SW 1271 (cell line): ENCODE measurements at places on chromosomes 7 and 10.

- DNase-seq = no peak
Observed at GRCh38 chr7:101137651-101138212, 10.8 kb downstream of the SERPINE1 start.

- no peak for DNase-seq
Observed at GRCh38 chr10:47331954-47332353, 9.7 kb downstream of the GDF2 start.

DNA sequence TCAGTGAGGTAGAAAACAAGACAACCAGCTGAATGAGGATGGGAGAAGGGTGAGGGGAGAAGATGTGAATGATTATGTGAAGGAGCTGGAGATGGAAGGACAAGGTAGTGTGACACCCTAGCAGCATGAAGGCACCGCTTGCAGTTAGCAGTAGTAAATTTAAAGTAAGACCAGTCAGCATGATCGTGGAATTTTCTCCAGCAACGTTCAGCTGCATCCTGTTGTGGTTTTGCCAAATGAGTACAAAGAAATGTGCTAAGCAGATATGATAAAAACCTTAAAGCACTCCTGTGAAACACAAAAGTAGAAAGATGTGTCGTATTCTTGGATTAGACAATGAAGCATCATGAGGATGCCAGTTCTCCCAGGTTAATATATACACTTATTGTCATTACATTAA, 34.1 kb upstream of the IFRD1 start:
- no peak for DNase-seq

- no peak for DNase-seq
Observed at GRCh38 chr7:152395112-152395511, 40.7 kb downstream of the KMT2C start.

GRCh38 chr7:129684777-129685176, 73.3 kb downstream of the NRF1 start:
- DNase-seq = no peak

DNA sequence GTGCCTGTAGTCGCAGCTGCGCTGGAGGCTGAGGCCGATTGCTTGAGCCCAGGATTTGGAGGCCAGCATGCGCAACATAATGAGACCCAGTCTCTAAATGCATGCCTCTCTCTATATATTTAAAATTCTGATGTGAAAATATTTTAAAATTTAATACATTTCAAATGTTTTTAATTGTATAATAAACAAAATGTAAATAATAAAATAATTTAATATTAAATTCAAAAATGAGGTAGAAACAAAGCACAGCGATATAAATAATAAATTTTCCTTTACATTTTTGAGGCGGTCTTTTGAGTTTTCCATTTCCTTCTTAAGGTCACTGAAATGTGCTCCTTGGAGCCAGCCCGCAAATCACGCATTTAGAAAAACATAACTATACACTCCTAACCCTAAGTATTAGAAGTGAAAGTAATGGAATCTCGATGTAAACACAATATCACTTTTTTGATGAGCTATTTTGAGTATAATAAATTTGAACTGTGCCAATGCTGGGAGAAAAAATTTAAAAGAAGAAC, 523 bp upstream of the CDK1 start:
- no peak for DNase-seq

GRCh38 chr7:11474902-11475585, 357.0 kb downstream of the THSD7A start:
- DNase-seq = no peak

DNA sequence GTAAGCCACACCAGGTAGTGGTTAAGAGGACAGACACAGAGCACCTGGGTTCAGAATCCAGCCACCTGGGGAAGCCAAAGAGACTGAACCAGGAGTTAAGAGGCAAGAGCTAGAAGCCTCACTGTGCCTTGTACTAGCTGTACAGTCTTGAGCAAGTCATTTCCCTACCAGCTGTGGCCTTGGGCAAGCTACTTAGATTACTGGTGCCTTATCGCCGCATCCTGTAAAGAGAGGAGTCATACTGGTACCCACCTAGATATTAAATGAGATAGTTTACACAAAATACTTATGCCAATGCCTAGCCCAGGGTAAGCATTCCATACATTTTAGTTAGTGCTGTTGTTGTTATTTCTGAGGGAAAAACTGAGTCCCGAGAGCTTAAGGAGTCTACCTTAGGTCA, 47.7 kb downstream of the HABP2 start:
- DNase-seq = no peak

- DNase-seq = no peak
Observed at GRCh38 chr10:130627346-130628045, 491.3 kb downstream of the GLRX3 start.

- DNase-seq = no peak
Observed at GRCh38 chr7:123030631-123031030, 35.1 kb upstream of the TAS2R16 start.

- no peak for DNase-seq
Observed at GRCh38 chr10:113126229-113127201, 176.5 kb downstream of the TCF7L2 start.

GRCh38 chr7:102000123-102000522, 182.7 kb downstream of the CUX1 start:
- DNase-seq = no peak

DNA sequence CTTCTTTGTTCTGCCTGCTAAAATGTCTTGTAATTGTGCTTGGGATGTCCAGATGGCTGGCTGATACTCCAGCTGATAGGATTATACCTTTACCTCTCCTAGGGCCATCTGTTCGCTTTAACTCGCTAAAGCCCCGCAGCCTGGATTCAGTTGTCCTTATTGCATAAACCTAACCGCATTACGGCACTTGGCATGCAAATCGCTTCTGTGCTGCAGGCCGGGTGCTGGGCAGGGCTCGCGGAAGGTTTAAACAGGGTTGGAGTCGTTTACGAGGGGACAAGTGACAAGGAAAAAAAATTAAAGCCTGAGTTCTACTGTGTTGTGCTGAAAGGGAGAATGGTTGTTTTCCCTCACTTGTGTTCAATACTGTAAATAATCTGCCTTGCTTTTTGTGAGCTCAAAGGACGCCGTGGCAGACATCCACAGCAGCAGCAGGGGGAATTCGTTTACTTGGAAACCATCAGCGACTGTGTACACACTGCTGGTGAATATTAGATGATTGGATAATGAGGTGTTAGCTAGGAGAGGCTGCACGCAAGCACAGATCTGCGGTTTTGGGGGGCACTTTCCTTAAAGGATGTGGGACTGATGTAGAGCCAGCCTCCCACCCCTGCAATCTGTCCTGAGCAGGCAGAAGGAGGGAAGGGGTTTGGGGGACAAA, 93.0 kb downstream of the EBF3 start:
- no peak for DNase-seq

DNA sequence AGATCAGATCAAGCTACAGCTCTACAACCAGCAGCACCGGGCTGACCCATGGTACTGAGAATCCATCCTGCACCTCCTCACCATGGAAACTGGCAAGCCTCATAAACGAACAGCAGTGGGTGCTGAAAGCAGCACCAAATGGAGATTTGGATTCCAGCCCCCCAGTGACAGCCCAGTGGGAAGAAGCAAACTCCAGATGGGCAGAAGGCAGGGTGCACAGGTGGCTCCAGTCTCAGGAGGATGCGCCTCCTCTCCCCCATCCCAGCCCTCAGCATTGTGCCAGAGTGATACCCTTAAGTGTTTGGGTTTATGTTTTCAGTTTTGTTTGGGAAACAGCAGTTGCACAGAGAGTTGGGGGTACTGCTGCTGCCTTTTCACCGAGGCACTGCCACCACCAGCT, 20.6 kb upstream of the SMO start:
- DNase-seq = no peak

GRCh38 chr10:12397147-12397896, 48.0 kb downstream of the CAMK1D start:
- no peak for DNase-seq

GRCh38 chr7:35697414-35698175, 2.7 kb upstream of the HERPUD2 start:
- DNase-seq = peak; percentile 51

- DNase-seq = no peak
Observed at GRCh38 chr10:45180946-45181875, 134.2 kb downstream of the OR13A1 start.

- DNase-seq = no peak
Observed at GRCh38 chr10:70479165-70479581, 606 bp downstream of the PALD1 start.

GRCh38 chr10:10130686-10131085, 887.0 kb upstream of the CELF2 start:
- DNase-seq = no peak

DNA sequence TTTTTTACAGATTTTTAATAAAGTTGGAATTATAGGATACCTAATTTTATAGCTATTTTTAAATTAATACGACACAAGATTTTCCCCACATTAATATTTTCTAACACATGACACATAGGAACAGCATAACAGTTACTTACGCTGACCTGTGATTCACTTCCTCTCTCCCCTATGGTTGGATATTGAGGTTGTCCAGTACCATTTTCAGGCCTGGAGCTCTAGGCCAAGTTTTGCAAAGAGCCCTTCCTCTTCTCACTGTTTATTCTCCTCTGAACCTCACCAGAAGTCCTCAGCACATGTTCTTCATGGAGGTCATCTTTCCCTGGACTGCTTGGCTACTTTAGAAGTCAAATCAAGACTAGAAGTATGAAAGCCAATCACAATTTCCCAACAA, 28.2 kb downstream of the LYZL1 start:
- no peak for DNase-seq

- no peak for DNase-seq
Observed at GRCh38 chr10:132575320-132576201, 38.0 kb downstream of the INPP5A start.

DNA sequence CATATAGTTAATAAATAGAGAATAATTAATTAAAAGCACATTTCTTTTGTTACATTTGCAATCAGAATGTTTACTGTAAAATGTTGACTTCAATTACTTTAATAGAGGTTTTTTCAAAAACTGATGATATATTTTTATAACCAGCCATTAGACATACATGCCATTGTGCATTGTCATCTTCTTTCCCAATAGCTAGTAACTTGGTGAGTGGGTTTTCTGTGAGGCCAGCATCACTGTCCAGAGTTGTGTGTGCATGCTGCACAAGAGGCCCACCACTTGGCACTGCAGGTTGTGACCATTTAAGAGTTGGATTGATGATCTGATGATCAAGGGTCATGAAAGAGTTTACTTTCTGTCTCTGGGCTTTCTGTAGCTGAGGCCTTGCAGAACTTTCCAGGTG, 46.5 kb downstream of the TFEC start:
- no peak for DNase-seq

GRCh38 chr7:50334341-50334994, 30.0 kb downstream of the IKZF1 start:
- DNase-seq = no peak

DNA sequence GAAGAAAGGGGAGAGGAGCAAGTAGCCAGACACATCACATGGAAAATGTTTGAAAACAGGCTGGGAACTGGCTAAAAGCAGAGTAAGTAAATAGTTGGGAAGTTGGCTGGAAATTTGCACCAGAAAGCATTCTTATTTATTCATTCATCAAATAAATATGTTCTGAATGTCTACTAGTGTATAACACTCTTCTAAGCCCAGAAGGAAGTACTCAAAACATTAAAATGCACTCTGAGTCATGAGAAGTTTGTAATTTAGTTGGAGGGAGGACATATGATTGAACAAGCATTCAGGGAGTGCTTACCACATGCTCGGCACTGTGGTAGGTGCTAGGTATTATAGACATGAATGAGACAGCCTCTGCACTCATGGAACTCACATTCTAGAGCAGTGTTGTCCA, 37.0 kb upstream of the CNNM1 start:
- peak; percentile 1 for DNase-seq

GRCh38 chr7:124959676-124960075, 30.1 kb upstream of the POT1 start:
- DNase-seq = no peak

DNA sequence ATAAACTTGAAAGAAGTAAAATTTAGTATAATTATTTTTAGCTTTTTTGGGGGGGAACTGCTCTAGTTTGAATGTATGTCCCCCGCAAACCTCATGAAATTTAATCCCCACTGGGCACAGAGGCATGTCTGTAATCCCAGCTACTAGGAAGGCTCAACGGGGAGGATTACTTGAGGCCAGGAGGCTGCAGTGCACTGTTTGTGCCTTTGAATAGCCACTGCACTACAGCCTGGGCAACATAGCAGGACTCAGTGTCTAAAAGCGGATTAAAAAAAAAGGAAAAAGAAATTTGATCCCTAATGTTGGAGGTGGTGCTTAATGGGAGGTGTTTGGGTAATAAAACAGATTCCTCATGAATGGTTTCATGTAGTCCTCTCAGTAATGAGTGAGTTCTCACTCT, 43.1 kb upstream of the PHF14 start:
- no peak for DNase-seq

DNA sequence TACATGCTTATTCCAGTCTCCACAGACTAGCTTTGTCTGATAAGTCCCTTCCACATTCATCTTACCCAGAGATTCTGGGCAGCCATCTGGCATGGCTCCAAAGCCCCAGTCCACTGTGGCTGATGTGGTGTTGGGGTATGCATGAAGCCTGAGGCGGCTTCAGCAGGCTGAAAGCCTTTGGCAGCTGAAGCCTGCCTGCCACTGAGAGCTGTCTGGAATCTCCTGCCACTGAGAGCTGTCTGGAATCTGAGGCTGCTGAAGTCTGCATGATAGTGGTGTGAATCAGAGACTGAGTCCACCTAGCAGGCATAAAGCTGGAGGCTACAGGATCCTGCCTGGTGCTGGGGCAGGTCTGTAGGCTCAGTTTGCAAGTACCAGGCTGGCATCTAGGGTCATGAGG, 87.1 kb downstream of the DYNC1I1 start:
- DNase-seq = no peak

DNA sequence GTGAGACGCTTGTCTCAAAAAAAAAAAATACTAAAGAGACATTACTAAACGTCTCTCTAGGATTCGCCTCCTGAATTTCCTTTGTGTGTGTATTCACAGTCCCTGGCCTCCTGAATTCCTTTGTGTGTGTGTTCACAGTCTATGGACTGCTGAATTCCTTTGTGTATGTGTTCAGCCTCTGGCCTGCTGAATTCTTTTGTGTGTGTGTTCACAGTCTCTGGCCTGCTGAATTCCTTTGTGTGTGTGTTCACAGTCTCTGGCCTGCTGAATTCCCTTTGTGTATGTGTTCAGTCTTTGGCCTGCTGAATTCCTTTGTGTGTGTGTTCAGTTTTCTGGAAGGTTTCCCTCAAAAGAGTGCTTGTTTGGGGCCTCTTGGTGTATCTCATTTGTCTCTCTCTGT, 8.2 kb downstream of the BMS1 start:
- no peak for DNase-seq

GRCh38 chr10:13698217-13698616, 111.5 kb downstream of the PRPF18 start:
- no peak for DNase-seq

- peak; percentile 47 for DNase-seq
Observed at GRCh38 chr7:121329191-121330052, 622 bp downstream of the WNT16 start.

DNA sequence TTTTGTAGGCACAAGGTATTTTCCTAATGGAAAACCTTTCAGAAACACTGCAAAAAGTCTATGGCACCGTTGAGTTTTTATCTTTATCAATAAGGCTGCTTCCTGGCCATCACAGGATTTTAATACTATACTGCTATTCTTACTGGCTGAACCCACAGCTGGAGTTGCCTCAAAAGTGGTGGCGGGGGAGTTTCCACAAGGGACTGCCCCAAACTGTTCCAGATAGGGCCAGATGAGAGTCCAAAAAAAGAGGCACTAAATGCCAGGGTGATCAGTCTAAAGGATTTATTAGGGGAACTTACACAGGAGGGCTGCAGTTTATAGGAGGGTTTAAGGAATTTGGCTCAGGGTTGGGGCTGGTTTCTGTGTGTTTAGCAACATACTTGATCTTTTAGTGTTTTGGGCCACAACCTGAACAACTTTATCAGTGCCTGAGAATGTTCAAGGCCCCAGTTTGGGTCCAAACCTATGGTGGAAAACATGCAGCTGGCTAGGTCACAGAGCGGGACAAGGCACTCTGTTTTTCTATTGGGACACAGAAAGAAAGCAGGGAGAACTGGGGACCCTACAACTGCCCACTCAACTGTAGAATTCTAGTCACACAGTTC, 41.4 kb downstream of the STAM start:
- no peak for DNase-seq
